ENCODE measurements at places on chromosomes 11 and 22.

- DNase-seq: no peak
Measured at GRCh38 chr11:110509472-110509871, 79.7 kb downstream of the FDX1 start.

- no peak for DNase-seq
Measured at GRCh38 chr11:1473011-1473628, 13.5 kb downstream of the MOB2 start.

- DNase-seq: no peak
Measured at GRCh38 chr22:50581031-50581949, 1.4 kb downstream of the CHKB start.

DNA sequence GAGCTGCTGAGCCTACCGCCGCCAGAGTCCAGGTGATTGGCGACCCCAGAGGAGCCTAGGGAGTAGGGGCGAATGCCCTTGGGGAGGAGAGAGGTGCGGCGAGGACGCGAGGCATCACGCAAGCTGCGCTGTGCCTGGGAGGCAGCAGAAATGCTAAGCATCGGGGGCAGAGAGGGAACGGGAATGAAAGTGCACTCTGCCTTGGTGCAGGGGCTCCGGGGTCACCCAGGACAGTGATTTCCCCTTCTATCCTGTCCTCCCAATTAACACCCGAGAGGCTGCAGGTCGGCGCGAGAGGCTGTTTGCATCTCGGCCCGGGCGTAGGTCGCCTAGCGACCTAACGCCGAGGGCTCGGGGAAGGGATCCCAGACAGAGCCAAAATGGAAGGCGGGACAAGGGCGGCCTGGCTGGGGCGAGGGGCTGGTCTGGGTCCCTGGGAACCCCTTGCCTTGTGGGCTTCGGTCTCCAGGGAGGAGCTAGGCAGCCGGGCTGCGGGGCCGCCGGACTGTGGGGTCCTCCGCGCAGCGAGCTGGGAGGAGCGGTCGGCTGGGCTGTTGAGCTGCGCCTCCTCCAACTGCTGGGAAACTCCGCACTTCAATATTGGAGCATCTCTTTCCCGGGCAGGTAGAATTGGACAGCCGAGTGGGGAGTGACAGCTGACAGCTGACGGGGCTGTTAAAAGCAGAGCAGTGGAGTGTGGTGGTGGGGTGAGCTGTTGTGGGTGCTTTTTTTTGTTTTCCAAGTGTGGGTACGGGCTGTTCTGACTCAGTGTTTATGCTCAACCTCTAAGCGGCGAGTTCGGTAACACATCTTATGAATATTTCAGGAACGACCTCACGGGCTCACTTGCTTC, 657 bp downstream of the ELMOD1 start:
- DNase-seq: no peak

GRCh38 chr11:13262096-13262495, 15.5 kb upstream of the BMAL1 start:
- DNase-seq: no peak

DNA sequence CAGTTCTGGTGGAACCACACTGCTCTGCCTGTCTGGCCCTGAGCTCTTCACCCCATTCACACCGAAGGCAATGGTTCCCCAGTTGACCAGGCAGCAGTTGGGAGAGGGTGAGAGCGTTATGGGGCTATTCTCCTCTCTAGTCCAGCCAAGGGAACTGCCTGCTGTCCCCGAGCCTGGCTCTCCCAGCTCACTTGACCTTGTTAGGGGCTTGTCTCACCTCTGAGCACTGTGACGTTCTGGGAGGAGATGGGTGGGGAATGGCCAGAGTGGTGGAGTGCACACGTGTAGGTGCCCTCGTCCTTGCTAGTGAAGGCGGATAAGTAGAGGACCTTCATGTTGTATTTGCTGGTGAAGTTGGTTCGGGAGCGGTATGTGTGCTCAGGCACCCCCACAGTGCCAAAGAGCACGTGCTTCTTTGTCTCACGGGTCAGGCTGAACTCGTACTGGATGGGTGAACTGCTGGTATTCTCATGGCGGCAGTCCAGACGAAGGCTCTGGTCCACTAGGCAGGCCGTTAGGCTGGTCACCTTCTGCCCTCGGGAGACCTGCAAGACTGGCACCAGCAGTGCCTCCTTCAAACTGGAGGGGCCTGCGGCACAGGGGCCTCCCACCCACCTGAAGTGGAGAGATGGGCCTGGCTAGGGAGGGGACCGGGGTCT, 3.0 kb downstream of the THY1 start:
- DNase-seq: no peak

Data from stimulated activated CD4-positive, alpha-beta T cell treated with anti-CD3 and anti-CD28 coated beads, Interleukin-12 subunit alpha, Interleukin-12 subunit beta, amount 100 ng/mL, for 24 hours (primary cell).